Activated T-cell treated with anti-CD3 and anti-CD28 coated beads, Interleukin-2, amount 50 U/mL, for 1 hour (primary cell): ENCODE measurements at places on chromosomes 4 and X.

GRCh38 chr4:110361921-110362320 is 114.0 kb upstream of the ENPEP start:
- no peak for DNase-seq

- DNase-seq = no peak
Observed at GRCh38 chr4:2638730-2639129, 102.3 kb downstream of the FAM193A start.

- DNase-seq = no peak
Observed at GRCh38 chr4:6152869-6153705, 47.3 kb downstream of the JAKMIP1 start.

DNA sequence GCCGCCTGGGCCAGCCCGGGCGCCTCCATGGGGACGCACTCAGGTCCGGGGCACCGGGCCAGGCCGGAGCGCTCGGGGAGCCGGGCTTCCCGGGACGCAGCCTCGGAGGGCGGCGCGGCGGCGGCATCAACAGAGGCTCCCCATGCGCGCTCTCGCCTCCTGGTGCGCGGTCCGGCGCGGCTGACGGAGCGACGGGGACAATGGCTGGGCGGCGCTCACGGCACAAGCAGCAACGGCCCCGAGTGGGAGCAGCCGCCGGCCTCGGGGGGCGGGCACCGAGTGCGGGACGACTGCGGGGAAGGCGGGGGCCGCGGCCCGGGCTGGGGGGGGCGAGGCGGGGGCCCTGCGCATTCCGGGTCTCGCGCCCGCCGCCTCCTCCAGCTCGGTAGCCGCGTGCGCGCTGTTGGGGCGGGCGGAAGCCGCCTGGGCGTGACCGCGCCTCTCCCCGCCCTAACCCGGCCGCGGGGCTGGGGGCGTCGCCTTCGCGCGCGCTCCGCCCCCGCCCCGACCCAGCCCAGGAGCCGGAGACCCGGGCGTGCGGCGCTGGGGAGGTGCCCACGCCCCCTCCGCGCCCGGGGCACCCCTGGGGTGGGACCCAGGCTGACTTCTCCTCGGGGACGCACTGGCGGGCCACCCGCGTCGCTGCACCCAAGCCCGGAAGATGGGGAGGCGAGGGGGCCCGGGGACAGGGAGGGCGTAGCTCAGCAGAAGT is at the start of gene PRKX:
TSS of gene PRKX (minus strand) at position 425 of the 712 bp plus-strand sequence. CDS start at position 29, 396 bp downstream.
- peak; percentile 90 for DNase-seq

DNA sequence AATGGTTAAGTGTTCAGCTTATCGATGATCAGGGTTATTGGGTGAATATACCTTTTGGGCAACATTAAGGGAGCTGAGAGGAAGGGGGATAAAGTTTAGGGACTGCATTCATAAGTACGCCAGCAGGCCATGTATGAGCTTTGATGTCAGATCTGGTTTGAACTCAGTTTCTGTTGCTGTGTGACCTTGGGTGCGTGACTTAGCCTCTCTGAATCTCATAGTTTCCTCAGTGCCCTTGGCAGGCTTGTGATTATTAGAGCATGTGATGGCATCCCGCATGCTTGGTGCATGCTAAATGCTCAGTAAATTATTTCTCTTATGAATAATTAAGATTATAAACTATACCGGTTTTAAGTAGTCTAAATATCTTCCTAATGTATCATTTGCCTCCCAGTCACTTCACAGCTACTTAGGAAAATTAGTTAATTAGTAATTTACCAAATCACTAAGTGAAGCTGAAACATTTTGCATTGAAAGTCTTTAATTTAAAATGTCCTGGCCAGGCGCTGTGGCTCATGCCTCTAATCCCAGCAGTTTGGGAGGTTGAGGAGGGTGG is 3.8 kb downstream of the TBC1D14 start:
- DNase-seq = no peak

- no peak for DNase-seq
Observed at GRCh38 chr4:33296876-33297455, 2576.8 kb downstream of the PCDH7 start.

DNA sequence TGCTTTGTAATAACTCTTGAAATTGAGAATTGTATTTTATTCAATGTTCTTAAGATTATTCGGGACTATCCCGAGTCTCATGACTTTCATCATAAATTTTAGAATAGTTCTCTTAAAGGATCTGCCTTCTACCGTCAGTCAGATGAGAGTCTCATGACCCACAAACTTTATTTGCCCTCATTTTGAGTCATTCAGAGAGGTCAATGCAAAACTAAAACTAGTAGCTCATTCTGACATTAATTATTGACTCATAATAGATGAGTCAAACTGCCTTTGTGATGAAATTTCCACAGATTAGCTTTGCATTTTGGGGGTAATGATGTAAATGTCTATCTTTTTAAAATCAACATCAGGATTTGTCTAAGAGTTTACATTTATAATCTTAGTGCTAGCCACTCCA is 1527.3 kb downstream of the TECRL start:
- no peak for DNase-seq

GRCh38 chrX:136162827-136163570 is 15.7 kb downstream of the FHL1 start:
- peak; percentile 54 for DNase-seq

DNA sequence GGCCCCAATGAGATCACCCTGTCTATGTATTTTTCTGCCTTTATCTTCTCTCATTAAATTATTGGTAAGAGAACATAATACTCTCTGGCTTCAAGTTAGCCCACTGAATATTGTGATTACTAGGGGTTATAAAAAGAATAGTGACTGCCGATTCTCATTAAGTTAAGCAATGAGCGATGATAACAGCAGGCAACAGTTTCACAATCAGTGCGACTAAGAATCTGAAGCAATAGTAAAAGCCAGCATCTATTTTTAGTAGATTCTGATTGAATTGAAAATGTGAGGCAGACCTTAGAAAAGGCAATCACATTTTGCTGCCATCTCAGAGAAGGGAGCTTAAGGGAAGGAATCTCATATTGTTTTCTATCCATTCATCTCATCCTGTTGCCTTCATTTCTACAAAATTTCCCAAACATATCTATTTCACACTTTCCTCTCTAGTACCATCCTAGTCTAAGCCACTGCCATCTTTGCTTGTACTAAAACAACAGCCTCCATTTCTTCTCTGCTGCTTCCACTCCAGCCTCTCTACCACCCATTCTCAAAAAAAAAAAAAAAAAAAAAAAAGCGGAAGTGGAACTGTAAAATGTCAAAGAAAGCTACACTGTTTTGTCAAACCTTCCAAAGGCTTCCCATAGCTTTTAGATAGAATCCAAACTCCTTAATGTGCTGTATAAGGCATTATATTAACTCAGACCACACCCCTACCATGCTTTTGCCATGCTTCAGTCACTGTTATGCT is 17.4 kb downstream of the GABRA4 start:
- DNase-seq = no peak

- peak; percentile 58 for DNase-seq
Observed at GRCh38 chrX:43557792-43558191, 98.3 kb upstream of the MAOA start.

GRCh38 chr4:139567159-139567870 is 11.3 kb upstream of the SETD7 start:
- DNase-seq = no peak

- DNase-seq = peak; percentile 38
Observed at GRCh38 chr4:154743683-154744340, at the start of gene LRAT. Gene LRAT, plus strand, starts transcription at chr4:154744000. Its CDS starts 327 bp downstream, at chr4:154744327.
